ENCODE measurements at places on chromosomes 6 and 20.

GRCh38 chr20:31693987-31694661, 28.5 kb downstream of the BCL2L1 start:
- no peak for DNase-seq

DNA sequence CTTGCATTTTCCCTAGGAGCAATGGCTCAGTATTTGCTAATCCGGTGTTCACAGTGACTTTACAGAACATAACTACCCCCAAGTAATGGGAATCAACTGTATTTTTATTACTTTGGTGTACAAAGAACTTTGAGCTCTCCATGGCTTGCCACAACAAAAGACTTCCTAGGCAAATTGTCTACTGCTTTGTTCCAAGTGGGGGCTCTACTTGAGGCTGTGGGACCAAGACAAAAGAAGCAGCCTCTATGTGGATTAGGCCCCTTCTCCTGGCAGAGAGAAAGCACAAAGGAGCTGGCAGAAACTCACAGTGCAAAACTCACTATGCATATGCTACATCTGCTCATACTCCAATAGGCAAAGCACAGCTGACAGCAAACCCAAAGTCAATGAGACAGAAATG, 853 bp downstream of the WFDC8 start:
- DNase-seq, result no peak

GRCh38 chr6:131917763-131918649, 33.2 kb downstream of the CCN2 start:
- DNase-seq, result no peak

- DNase-seq, result peak; percentile 15
Measured at GRCh38 chr20:3406481-3407039, 909 bp downstream of the DNAAF9 start.

GRCh38 chr6:33091957-33092356, 16.2 kb downstream of the HLA-DPB1 start:
- peak; percentile 31 for DNase-seq

DNA sequence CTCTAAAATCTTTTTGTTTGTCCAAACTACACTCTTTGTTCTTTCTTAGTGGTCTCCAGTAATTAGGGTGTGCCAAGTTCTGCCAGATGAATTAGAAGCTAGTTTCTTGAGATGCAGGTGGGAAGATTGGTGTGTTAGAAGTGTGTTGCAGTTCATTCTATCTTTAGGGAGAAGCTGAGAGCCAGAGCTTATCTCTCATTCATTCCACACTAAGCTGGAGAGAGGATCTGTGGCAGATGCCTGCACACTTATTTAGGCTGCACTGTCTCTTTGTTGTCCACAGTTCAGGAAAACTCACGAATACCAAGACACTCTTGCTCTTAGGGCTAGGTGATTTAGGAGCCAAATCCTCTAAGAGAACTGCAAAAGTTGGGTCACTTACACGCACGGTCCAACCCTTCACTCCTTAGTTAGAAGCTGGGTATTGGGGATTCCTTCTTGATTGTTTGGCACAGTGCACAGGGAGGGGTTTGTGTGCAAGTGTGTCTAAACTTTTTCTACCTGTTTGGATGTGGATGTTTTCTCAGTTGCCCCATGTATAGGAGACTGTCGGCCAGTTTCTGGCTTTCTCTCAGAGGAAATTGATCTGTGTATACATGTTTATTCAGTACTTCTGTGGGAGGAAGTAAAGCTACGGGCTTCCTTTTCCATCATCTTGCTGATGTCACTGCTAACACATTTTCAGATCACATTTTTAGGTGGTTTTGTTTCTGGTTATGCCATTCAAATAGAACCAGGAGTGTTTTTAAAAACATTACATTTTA, 49.5 kb downstream of the SMAP1 start:
- DNase-seq, result peak; percentile 45

GRCh38 chr6:33803571-33804053, at the start of gene MLN:
TSS of gene MLN (minus strand) at chr6:33804003. CDS start at chr6:33801163, 2,840 bp downstream.
- DNase-seq, result no peak

- DNase-seq, result no peak
Measured at GRCh38 chr6:100614386-100614785, 149.7 kb upstream of the SIM1 start.

- no peak for DNase-seq
Measured at GRCh38 chr20:3660262-3661059, 2.7 kb downstream of the GFRA4 start.

Data from natural killer cell (primary cell).